Urinary bladder (tissue), 4 donors: ENCODE measurements at places on chromosomes 1 and 21.

GRCh38 chr1:239868058-239868832 is 223.4 kb upstream of the FMN2 start:
- no peak for DNase-seq

- no peak for DNase-seq
These were observed 95.6 kb upstream of the GPR52 start for GRCh38 chr1:174352117-174352516.

DNA sequence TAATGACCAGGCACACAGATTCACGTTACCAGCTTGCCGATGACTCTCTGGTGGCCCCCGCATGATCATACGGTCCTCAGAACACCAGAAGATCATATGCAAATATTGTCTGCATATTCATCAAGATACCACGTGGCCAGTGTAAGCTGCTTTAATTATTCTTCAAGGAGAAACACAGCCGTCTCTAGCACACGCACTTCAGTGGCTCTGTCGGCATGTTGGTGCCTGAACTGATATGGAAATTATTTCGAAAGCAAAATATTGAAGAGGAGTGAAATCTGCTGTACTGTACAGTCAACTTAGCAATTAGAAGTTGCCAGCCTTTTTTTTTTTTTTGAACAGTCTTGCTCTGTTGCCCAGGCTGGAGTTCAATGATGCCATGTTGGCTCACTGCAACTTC is 5.9 kb upstream of the KIF26B start:
- no peak for DNase-seq

GRCh38 chr1:220878191-220879075 is 810 bp upstream of the HLX start:
- no peak for DNase-seq

DNA sequence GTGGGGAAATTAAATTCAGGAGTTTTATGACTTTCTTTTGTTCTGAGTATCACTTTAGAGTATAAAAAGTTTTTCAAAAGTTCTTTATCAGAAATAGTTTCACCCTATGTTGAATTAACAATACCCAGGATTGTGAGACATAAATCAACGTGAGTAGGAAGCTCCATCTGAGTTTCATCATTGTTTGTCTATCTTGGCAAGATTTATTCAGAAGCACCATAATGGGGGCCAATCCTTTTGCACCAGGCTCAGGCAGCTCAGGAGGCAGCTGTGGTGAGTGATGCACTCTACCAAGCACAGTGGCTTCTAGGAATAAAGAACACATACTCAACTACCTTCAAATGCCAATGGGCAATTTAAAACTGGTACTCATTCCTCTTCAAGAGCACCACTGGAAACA is 12.0 kb downstream of the CREG1 start:
- no peak for DNase-seq

GRCh38 chr1:235093013-235093695 is 35.5 kb downstream of the TOMM20 start:
- no peak for DNase-seq

DNA sequence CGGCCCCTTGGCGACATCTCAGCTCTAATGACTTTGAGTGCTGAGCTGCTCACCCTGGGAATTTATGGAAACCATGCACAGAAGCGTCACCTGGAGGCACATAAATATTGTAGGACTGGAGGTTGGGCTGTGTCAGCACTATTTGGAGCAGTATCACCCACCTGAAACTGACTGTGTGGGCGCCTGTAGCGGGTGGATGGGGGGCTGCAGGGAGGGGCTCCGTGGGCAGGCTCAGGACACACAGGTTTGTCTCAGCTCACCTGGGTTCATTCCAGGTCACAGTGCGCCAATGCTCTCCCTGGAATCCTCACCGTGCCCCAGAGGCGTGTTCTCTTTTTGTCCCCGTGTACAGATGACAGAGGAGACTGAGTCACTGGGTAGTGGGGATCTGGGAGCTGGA is 74.8 kb upstream of the ACTL8 start:
- no peak for DNase-seq

GRCh38 chr1:232667778-232668165 is 37.8 kb upstream of the SIPA1L2 start:
- no peak for DNase-seq

DNA sequence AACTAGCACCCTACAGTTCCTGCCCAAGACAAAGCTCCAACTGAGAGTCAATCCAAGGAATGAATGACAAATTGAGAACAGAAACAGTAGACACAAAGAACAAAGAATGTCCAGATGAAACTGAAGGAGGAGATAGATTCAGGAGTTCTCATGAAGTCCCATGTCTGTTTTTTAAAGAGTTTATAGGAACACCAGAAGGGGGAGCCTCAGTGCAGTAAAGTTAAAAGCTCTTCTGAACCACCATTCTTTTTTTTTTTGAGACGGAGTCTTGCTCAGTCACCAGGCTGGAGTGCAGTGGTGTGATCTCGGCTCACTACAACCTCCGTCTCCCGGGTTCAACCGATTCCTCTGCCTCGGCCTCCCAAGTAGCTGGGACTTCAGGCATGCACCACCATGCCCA is 323.6 kb downstream of the MRPL39 start:
- no peak for DNase-seq

DNA sequence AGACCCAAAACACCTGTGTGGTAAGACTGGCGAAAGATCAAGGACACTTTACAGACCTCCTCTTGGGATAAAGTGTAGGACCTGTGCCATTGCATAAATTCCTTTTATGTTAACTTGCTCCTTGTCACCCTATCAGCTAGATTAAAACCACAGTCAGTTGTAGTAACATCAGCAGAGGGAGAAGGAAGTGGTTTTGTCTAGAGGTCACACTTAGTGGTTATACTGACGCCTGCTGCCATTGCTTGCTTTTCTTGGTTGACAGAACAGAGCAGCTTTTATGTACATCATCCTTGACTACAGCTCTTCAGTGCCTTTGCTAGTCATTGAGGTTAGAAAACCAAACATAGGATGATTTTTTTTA is 101.4 kb downstream of the PBX1 start:
- DNase-seq = no peak

DNA sequence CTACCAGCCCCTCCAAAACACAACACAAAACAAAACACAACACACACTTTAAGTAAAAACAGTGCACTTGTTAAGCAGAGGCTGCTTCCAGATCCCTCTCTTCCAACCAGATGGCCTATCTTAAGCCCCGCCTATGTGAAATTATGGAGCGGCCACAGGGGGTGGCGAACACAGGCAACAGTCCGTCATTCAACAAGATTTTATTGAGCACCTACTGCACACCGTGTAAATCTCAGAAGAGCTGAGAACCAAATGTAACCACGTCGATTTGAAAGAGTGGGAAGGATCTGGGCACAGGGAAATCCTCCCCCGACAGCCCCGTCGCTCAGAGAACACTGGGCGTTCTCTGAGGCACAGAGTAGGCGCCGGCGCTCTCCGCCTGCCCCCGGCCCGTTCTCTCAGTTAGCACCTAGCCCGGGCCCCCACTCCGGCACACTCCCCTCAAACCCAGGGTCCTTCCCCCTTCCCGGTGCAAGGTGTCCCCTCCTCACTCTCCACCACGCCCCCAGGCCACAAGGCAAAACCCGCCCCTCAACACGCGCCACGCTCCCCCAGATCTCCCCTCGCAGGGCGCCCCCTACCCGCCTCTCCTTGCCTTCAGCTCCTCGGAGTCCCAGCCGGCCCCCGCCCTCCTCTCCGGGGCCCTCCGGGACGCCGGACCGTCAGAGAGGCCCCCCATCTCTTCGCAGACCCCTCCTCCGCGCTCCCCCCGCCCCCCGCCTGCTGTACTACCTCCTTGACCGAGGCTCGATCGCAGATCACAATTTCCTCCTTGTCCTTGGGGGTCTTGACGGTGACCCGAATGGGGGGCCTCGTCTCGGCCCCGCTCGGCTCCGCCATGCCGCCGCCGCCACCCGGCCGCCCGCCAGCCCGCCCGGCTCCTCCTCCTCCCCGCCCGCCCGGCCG is 483 bp downstream of the UBQLN4 start:
- no peak for DNase-seq

DNA sequence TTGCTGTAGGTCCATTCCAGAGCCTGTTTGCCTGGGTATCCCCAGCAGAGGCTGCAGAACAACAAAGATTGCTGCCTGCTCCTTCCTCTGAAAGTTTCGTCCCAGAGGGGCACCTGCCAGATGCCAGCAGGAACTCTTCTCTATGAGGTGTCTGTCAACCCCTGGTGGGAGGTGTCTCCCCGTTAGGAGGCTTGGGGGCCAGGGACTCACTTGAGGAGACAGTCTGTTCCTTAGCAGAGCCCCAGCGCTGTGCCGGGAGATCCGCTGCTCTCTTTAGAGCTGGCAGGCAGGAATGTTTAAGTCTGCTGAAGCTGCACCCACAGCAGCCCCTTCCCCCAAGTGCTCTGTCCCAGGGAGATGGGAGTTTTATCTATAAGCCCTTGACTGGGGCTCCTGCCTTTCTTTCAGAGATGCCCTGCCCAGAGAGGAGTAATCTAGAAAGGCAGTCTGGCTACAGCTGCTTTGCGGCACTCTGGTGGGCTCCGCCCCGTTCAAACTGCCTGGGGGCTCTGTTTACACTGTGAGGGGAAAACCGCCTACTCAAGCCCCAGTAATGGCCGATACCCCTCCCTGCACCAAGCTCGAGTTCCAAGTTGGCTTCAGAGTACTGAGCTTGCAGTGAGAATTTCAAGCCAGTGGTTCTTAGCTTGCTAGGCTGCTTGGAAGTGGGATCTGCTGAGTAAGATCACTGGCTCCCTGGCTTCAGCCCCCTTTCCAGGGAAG is 8.7 kb upstream of the SLC25A24 start:
- no peak for DNase-seq

GRCh38 chr1:175503538-175503937 is 239.9 kb downstream of the TNR start:
- DNase-seq = no peak

- DNase-seq = no peak
These were observed 56.1 kb downstream of the HIVEP3 start for GRCh38 chr1:41862384-41863221.

GRCh38 chr1:175338387-175339135 is 146.0 kb upstream of the KIAA0040 start:
- no peak for DNase-seq

DNA sequence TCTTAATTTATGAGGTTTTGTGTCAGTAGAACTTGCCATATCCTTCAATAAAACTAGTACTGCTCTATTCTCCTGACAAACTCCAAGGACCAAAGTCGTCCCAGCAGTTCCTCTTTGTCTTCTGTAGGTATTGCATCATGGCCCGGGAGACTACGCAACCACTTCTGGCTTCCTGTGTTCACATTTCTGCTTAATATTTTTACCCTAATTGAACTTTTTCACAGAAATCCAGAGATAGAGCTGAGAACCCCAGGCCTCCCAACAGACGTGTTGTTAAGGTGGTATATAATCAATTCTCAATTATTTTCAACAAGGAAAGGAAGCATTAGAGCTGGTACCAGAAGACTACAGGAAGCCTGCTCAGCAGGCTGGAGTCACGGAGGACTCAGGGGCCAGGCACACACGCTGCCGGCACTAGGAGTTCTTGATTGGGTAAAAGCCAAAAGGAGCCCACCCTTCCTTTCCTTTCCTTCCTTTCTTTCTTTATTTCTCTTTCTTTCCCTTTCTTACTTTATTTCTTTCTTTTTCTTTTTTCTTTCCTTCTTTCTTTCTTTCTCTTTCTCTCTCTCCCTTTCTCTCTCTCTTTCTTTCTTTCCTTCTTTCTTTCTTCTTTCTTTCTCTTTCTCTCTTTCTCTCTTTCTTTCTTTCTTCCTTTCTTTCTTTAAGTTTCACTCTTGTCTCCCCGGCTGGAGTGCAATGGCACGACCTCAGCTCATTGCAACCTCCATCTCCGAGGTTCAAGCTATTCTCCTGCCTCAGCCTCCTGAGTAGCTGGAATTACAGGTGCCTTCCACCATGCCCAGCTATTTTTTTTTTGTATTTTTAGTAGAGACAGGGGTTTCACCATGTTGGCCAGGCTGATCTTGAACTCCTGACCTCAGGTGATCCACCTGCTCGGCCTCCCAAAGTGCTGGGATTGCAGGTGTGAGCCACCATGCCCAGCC is 173.7 kb downstream of the ZBTB18 start:
- no peak for DNase-seq

- no peak for DNase-seq
These were observed 38.6 kb upstream of the POFUT2 start for GRCh38 chr21:45326169-45326851.

- no peak for DNase-seq
These were observed 4.1 kb downstream of the EIF2D start for GRCh38 chr1:206608108-206608698.

DNA sequence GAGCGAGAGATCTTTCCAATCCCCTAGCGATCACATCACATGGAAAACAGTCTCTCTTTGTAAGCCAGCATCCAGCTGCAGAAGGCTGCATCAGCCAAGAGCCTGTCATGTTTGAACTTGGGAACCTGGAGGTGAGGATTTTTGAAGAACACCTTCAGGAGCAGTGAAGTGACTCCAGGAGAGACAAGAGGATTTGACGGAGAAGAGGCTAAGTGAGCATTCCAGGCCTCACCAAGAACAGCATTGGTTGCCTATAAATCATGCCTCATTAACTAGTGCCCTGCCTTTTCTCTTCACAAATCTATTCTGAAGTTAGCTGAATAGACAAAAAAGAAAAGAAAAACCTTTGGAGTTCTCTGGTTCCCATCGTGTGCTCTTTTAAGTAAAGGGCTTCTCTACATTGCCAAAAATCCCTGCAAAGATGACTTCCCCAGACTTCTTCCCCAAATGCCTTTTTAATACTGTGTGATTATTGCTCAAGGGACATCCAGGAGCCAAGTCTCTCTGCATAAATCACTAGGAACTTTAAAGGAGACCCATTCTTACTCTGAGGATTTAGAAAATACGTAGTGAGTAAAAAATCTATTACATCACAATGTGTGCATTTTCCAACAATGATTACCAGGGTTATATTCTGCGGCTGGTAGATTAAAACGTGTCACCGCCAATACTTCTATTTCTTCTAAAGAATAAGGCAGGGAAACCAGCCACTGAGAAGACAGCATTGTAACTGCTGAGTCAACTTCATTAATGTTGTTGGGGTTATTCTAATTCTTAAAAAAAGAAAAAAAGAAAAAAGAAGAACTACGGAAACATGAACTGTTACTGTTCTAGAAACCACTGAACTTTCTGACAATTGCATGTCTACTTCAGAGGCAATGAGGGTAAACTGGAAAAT is 95.2 kb downstream of the KIF14 start:
- DNase-seq = peak; percentile 62

DNA sequence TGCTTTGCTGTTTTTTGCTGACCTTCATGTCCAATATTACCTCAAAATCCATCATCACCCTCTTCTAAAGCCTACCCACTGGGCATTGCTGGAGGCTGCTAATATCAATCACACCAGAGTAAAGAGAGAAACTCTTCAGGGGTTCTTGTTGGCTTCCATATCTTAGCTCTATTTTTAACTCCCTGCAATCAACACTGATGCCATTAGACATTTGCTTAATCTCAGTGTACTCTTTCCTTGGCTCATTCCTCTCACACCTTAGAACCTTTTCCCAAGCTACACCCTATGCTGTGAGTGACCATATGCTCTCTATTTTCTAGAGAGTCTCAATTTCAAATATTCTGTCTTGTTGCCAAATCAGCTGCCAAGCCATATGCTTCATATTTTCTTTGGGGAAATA is 40.6 kb upstream of the RABGAP1L start:
- DNase-seq = no peak

GRCh38 chr1:64948905-64949833 is 17.2 kb downstream of the JAK1 start:
- DNase-seq = no peak

- DNase-seq = no peak
These were observed 80.2 kb downstream of the NTMT2 start for GRCh38 chr1:170225781-170226530.
